Epithelial cell of umbilical artery (primary cell): ENCODE measurements at places on chromosomes 7 and 10. TPM values are rescaled to one million over a fixed set of nuclear protein-coding genes. Genes with fewer than 3 reads are reported as not detected.

The OPALIN gene
- not detected in 2 replicates for total RNA-seq

The LAMB4 gene
- 0.15 and 0.32 TPM in 2 replicates for total RNA-seq

The CFAP58 gene
- 0.15 and 0.65 TPM in 2 replicates for total RNA-seq

The DRGX gene
- not detected in 2 replicates for total RNA-seq

The SH2D4B gene
- under 0.01 and 0.30 TPM in 2 replicates for total RNA-seq

The ZNF485 gene
- total RNA-seq: 2.3 and 2.7 TPM in 2 replicates

The TACC2 gene
- total RNA-seq: 3.8 and 4.9 TPM in 2 replicates

The GET4 gene
- 31.0 and 33.1 TPM in 2 replicates for total RNA-seq

The KCP gene
- under 0.01 TPM in 1 of 2 replicates, not detected in the other for total RNA-seq

The PIP gene
- total RNA-seq: not detected in 2 replicates

The VAX1 gene
- not detected in 2 replicates for total RNA-seq

The MYH16 gene
- 0.30 and 0.97 TPM in 2 replicates for total RNA-seq

The COPG2 gene
- 17.9 and 23.9 TPM in 2 replicates for total RNA-seq

The UTF1 gene
- total RNA-seq: not detected in 2 replicates

The ANXA8 gene
- 0.30 TPM in 1 of 2 replicates, not detected in the other for total RNA-seq

The H2BK1 gene
- total RNA-seq: not detected in 2 replicates

The PGAM2 gene
- not detected in 2 replicates for total RNA-seq

The RSPH10B gene
- total RNA-seq: 0.15 TPM in 1 of 2 replicates, not detected in the other

The GNAT3 gene
- total RNA-seq: not detected in 2 replicates

The PPP1R17 gene
- not detected in 2 replicates for total RNA-seq
